Hematopoietic multipotent progenitor cell treated with erythropoietin and hydrocortisone succinate and interleukin-3 and kit ligand, for 4 days (in vitro differentiated cells): ENCODE measurements at places on chromosomes 1 and 21.
A peak's percentile ranks its signal among the peaks of the same experiment; 100 is the strongest.

- DNase-seq, result no peak
Observed at GRCh38 chr1:75423616-75424015, 187.3 kb downstream of the SLC44A5 start.

- DNase-seq, result no peak
Observed at GRCh38 chr1:228036701-228037231, 30.0 kb downstream of the WNT3A start.

- DNase-seq, result no peak
Observed at GRCh38 chr1:79235301-79236002, 228.9 kb upstream of the ADGRL4 start.

GRCh38 chr1:92969517-92969916 lies 8.3 kb upstream of the DIPK1A start:
- no peak for DNase-seq

GRCh38 chr1:197674286-197674685 lies 101.0 kb downstream of the DENND1B start:
- DNase-seq, result no peak

- DNase-seq, result no peak
Observed at GRCh38 chr1:51032936-51033335, 62.9 kb downstream of the CDKN2C start.

DNA sequence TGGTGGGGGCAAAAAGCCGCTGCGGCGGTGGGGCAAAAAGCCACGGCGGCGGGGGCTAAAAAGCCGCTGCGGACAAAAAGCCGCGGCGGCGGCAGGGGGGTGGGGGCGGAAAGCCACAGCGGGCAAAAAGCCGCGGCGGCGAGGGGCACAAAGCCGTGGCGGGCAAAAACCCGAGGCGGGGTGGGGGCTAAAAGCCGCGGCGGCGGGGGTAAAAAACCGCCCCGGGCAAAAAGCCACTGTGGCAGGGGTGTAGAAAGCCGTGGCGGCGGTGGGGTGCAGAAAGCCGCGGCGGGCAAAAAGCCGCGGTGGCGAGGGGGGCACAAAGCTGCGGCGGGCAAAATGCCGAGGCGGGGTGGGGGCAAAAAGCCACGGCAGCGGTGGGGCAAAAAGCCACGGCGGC lies 3901.8 kb downstream of the SRGAP2C start:
- DNase-seq, result no peak

- DNase-seq, result no peak
Observed at GRCh38 chr1:117364240-117364639, 3.0 kb upstream of the MAN1A2 start.

DNA sequence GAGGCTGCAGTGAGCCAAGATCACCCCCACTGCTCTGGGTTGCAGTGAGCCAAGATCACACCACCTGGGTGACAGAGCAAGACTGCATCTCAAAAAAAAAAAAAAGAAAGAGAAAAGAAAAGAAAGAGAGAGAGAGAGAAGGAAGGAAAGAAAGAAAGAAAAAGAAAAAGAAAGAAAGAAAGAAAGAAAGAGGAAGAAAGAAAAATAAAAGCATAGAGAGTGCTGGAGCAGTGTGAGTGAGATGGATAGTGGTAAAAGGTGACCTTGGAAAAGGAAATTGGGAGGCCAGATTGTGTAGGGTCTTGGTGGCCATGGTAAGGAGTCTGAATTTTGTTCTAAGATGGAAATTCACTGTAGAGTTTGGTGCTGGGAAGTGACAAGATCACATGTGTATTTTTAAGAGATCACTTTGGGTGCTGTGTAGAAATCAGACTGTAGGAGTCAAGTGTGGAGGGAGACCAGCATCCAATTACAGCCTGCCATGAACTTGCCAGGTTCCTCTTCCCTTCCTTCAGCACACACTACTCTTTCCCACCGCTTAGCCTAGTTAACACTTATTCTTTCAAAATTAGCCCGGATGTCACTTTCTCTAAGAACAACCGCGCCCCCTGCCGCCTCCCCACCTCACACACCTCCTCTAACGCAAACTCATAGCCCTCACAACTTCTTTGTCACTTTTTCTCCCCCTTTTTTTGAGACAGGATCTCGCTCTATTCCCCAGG lies 17.9 kb downstream of the MTX1 start:
- peak; percentile 96 for DNase-seq

DNA sequence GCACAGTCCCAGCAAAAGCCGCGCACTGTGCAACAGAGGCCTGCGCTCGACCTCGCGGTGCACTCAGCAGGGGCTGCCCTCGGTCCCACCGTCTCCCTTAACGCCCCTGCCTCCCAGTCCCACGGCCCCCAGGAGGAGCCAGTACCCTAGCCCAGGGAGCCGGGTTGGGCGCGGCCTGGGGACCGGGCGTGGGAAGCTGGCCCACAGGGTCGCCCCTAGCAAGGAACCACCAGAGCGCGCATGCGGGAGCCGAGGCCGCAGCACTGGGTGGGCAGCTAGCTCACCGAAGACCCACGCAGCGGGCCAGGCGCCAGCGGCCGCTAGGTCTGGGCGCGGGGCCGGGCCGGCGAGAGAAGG lies 21.6 kb upstream of the ZNF678 start:
- no peak for DNase-seq

GRCh38 chr21:34510148-34511142 lies 1.6 kb downstream of the KCNE1 start:
- DNase-seq, result peak; percentile 81

GRCh38 chr1:35707601-35708440 lies 10.9 kb downstream of the C1orf216 start:
- peak; percentile 54 for DNase-seq

DNA sequence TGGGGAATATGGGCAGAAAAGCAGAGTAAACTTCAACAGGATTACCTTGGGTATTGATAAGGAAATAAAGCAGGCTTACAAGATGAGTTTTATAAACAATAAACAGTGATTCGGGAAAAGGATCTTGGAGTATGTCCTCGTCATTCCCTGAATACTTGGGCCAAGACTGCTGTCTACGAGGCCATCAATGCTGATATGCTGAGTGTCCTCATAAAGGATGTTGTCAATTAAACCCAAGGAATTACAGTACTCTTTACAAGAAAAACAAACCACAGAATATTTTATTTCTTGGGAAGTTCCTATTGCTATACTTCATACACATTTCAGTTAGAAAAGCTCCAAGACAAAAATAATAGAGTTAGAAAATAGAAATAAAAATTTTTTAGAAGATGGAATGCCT lies 34.9 kb downstream of the ATP1B1 start:
- no peak for DNase-seq

DNA sequence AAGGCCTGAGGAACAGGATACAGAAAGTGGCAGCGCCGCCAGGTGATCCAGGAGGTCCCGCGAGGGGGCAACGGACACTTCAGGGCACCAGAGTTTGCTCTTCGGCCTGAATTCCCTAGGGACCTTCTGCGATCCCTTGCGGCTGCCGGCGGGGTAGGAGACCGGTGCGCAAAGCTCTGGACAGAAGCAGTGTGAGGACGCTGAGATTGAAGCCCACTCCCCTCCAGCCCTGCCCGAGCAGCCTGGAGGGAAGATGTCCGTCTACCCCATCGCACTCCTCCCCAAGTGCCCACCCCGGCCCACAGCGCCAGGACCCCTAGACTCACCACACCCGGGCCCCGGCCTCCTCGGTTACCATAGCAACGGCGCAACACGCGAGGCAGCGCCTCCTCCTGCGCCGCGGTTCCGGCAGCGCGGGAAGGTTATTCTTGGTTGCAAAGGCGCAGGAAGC lies at the start of gene ANKRD45:
Gene ANKRD45, minus strand, starts transcription at position 361 of the 451 bp plus-strand sequence. CDS start 10,433 bp downstream, outside the sequence.
- DNase-seq, result peak; percentile 74

GRCh38 chr1:93108335-93108734 lies 29.3 kb downstream of the MTF2 start:
- peak; percentile 22 for DNase-seq

DNA sequence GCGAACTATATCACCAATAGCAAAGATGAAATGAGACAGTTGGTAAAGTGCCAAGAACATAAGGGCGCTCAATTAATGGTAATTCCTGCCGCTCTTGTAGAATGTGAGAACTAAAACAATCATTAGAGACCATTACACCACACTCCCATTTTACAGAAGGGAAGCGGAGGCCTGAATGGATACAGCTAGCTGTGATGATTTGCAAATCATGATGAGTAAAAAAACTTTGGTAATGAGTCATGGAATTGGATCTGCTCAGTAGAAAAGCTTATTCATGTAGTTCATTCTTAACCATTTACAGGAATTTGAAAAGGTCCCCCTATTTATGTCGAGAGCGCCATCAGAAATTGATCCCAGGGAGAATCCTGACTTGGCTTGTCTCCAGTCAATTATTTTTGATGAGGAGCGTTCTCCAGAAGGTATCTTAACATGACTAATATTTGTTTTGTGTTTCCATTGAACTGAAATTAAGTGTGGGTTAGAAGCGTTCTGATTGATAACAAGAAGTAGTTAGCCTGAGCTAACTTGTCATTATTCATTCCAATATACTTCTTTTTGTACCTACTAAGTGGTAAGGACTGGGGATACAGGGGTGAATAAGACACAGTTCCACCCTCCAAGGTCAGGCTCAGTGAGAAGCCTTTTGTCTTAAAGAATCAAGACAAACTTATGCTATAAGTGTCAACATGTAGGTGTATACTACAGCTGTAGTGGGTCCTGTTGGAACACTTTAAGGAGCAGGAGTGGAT lies 812 bp downstream of the TTC4 start:
- no peak for DNase-seq

GRCh38 chr1:45543581-45544417 lies 6.8 kb upstream of the AKR1A1 start:
- peak; percentile 89 for DNase-seq

DNA sequence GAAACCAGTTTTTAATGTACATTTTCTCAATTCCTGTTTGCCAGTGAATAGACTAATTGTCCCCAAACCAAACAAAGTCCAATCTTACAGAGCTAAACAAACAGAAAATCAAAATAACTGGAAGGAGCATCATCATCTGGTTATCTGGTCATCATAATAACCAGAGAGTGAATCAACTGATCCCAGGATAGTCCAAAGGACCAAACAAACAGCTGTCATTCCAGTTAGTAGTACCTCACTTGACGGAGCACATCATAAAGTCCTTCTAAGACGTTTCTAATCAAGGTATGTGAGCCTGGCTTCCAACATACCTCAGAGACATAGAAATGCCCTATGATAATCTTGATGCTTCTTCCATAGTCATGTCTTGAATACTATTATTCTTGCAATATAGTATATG lies 240.5 kb downstream of the LTN1 start:
- no peak for DNase-seq

DNA sequence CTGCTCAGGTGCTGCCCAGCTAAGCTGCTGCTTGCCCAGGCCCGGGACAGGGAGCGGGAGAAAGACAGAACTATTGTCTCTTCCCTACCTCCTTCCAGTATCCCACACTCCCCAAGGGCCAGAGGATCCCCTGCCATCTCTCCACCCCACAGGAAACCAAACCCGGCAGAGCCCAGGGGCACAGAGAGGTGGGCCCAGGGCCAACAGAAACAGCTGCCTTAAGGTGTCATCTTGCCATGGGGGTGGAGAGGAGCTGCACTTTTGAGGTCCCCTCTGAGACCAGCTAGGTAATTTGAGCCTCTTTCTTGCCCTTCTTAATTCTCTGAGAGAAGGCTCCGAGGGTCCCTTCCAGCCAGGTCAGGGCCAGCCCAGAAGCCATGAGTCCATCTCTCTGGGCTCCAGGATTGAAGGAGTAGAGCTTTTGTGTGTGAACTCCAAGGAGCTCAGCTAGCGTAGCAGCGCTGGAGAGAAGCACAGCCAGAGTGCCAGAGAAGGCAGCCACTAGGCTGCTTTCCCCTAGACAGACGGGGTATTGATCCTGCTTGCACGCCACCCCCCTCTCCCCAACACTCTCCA lies 9.7 kb upstream of the GPR61 start:
- DNase-seq, result no peak

DNA sequence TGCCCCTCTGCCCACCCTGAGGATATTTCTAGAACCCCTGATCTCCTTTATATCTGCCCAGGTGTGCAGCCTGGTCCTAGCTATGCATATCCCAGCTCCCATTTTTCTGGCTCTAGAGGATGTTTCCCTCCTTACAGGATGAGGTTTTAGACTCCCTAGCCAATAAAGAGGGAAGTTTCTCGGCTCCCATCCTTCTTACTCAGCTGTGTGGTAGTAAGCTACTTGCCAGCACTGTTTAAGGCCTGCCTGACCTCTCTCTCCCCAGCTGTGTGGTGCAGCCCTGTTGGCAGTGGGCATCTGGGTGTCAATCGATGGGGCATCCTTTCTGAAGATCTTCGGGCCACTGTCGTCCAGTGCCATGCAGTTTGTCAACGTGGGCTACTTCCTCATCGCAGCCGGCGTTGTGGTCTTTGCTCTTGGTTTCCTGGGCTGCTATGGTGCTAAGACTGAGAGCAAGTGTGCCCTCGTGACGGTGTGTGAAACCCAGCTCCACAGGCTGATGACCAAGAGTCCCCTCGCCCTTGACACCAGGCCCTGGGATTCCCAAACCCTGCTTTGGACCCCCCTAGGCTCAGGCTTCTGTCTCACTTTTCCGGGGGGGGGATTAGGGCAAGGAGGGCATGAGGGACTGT lies 7.8 kb upstream of the P3R3URF start:
- DNase-seq, result peak; percentile 69

GRCh38 chr1:32200226-32201010 lies at the start of gene CCDC28B:
Gene CCDC28B (plus strand): TSS chr1:32200595. CDS start chr1:32201936, 1,341 bp downstream.
- peak; percentile 68 for DNase-seq

GRCh38 chr1:151325646-151326429 lies 1.4 kb downstream of the PI4KB start:
- DNase-seq, result no peak

DNA sequence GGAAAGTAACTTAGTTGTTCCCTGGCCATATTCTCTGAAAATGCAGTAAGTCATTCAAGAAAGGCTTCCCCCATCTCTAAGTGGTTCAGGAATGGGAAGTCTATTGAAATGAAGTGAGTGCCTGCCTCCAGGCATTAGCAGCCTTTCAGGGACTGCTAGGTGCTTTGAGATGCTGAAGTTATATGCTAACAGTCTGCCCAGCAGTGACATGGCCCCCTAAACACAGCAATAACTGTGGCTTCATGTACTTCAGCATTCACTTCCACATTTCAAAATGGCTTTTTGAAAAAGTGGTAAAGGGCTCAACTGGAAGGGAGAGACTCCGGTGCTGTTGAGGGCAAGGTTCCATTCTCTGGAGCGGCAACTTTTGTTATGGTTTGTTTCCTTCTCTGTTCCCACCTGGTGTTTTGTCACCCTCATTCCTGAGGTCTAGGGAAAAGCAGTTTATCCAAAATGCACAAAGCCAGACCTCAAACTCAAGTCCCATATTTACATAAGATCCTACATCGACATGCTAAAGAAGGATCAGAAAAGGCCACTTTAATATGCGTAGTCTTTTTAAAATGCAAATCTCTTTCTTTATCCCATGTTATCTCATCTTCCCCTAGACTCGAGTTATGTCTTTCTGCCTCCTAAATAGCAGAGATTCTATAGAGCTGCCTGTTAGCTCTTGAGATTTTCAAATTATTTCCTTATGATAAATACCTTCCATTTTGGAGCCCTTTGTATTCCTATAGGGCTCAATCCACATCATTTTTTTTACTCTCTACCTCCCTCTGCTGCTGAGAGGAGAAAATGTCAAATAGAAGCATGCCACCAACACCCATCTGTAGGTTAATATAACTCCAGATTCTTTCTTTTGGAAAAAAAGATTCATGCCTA lies 34.2 kb upstream of the LRRC8C start:
- peak; percentile 75 for DNase-seq
